ENCODE measurements at places on chromosomes 5 and 9. TPM values are rescaled to one million over a fixed set of nuclear protein-coding genes. Genes with fewer than 3 reads are reported as not detected.

OR1L4 gene
- total RNA-seq, result not detected

GRCh38 chr9:68669218-68669617, 35.8 kb upstream of the PIP5K1B start:
- DNase-seq, result no peak

IL13 gene
- total RNA-seq, result not detected

ITK gene
- 1.4 TPM for total RNA-seq

- no peak for DNase-seq
These were observed 61.9 kb downstream of the NSD1 start for GRCh38 chr5:177195307-177195952.

C5orf63 gene
- 10.3 TPM for total RNA-seq

OSMR gene
- total RNA-seq, result 3.0 TPM

ACER2 gene
- 10.6 TPM for total RNA-seq

DNA sequence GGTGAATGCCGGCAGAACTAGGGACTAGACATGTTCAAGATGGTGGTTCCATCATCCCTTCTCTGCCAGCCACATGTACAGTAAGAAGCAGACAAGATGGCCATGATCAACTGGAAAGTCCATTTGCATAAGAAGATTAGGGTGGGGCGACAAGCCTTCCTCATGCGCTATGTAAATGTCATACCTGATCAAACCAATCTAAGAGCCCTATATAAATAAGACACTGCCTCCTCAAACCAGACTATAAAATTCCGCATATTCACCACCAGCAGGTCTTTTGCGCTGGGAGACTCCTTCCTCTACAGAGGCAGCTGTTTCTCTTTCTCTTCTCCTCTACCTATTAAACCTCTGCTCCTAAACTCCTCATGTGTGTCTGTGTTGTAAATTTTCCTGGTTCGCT, 53.8 kb downstream of the TIMD4 start:
- DNase-seq, result no peak

- DNase-seq, result no peak
These were observed 110.3 kb upstream of the IQGAP2 start for GRCh38 chr5:76292620-76293322.

ADAMTSL2 gene
- total RNA-seq, result 0.24 TPM

All from colonic mucosa (tissue), 4 donors.